Fibroblast of villous mesenchyme (primary cell): ENCODE measurements at places on chromosomes 1 and 21.

DNA sequence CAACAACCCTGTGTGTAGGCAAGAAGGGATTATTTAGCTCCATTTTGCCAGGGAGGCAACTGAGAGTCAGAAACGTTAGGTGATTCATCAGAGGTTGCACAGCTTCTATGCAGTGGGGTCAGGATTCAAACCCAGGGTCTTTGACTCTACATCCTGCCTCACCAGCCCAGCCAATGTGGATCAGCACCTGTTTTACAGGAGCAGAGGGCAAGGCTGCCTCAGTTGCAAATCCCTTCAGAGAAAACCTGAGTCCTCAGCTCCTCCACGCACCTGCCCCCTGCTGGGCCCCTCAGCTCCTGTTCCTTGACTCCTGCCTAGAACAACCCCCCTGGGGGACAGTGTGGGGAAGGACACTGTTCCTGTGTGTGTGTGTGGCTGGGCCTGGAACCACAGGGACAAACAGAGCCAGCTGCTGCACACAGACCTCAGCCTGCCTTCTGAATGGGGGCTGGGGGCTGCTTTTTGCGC, 61.6 kb downstream of the LRRN2 start:
- no peak for DNase-seq

DNA sequence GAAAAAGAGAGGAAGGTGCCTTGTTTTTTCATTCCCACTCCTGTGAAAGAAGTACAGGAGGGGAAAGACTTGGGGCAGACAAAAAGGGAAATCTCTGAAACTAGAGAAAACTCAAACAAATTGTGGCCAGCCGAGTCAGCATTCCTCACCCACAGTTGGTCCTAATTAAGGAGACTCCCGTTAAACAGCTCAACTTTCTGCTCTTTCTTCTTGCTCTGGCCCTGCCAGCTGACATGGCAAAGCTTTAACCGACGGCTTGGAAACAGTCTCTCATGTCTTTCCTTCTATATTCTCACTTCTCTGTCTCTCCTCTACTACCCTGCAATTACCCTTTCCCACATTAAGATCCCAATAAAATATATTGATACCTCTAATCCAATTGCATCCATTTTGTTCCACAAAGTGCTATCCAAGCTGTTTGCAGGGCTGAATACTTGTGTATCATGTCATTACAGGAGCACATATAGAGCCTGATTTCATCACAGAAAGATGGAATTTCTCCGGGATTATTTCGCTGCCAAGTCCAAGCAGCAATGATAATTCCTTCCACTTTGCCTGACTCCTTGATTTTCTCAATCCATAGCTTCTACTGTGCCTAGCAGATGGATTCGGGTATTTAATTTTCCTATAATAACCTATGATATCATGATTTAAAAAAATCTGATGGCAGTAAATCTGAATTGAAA, 65.4 kb upstream of the IPO9 start:
- peak; percentile 70 for DNase-seq

GRCh38 chr1:170620164-170620563, 43.8 kb upstream of the PRRX1 start:
- DNase-seq, result no peak

DNA sequence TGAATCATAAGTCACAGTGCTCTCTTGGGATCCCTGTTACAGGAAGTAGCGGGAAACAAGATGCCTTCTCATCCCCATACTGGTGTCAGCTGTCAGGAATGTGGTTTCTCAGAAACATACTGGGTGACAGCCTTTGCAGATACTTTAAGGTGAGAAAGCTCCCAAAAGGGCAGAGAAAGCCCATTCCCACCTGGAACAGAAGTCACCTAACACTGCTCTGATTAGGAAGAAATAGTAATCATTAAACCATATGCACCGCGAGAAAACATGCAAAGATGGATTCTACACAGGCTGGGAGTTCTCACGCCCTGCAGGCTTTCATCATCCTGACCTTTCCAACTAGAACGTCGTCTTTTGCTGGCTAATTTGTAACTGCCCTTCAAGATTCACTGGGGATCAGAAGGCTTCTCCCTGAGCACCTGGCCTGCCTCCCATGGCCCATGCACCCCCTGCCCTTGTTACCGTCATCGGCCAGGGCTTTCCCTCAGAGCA, 46.2 kb upstream of the SLC44A3 start:
- peak; percentile 85 for DNase-seq

DNA sequence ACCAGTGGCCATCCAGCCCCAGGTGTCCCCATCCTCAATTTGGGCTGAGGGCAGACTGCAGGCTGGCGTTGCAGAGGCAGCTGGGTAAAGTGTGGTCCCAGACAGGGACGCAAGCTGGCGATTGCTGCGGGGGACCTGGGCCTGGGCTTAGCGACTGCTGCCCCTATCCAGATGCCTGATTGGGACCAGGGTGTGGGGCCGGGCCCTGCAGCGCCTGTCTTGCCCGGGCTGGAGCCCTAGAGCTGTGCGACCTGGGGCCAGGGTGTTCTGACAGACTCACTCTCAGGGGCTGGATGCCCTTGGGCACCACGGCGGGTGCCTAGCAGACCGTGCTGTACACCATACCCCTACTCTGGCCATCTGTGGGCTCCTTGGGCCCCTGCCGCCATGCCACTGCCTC, 16.2 kb upstream of the FAAP20 start:
- no peak for DNase-seq

GRCh38 chr1:28266920-28267322, 7.6 kb downstream of the SESN2 start:
- no peak for DNase-seq

DNA sequence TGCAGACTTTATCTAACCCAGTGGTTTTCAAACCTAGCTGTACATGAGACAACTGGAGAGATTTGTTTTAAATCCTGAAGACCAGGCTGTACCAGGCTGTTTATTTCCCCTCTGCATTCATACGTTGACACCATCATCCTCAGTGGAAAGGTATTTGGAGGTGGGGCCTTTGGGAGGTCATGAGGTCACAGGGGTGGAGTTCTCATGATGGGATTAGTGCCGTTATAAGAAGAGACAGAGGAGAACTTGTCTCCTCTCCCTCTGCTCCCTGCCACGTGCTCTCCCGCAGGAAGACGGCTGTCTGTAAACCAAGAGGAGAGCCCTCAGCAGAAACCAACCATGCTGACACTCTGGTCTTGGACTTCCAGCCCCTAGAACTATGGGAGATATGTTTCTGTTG, 165.4 kb downstream of the ADSS2 start:
- DNase-seq, result no peak

GRCh38 chr1:200906491-200906890, 11.8 kb downstream of the INAVA start:
- no peak for DNase-seq

- DNase-seq, result no peak
Measured at GRCh38 chr1:2018217-2019171, 651 bp upstream of the GABRD start.

DNA sequence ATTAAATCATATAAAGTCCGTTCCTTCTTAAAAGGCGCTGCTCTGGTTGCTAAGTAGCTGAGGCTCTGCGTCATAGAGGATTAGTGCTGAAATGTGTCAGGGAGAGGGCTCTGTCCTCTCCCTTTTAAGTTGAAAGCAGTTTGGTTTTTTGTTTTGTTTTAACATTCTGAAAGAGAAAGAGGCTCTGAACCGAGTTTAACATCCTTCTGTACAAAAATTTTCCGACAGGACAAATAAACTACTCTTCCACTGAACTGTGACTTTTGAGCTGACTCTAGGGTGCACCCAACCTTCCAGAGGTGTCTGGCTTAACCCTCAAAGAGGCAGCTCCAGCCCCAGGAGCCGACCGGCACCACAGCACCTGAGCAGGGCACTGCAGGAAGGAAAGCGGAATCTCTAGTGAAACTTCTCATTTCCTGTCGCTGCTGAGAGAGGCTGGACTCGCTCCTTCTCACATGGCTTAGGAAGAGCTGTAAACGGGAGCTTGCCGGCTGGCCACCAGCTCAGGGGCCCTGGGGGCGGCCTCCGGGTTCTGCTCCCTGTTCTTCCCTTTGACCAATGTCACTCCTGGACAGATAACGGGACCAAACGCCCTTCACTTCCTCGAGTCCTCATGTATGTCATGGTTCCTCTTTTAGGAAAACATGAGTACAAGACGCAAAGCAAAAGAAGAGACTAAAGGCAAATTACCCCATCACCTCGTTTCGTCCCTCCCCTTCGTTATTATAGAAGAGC, 1.2 kb downstream of the VAV3 start:
- peak; percentile 48 for DNase-seq

- DNase-seq, result no peak
Measured at GRCh38 chr1:153380711-153381110, 5.3 kb upstream of the S100A12 start.

DNA sequence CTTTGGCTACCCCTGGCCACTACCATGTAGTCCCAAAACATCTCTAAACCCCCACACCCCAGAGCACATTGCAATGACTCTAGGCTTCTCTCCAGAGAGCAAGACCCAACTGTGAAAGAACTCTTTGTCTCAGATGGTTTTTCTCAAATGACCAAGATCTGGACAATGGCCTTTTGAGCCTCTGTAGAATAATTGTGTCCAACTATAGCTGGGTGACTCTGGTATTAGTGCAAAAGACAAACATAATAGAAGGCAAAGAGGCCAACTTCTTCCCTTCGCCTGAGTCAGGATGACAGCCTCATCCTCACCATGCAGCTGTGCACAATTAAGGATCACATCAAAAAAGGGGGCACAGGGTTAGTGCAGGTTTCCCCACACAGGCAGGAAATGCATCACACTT, 139.6 kb downstream of the BRINP2 start:
- DNase-seq, result no peak

- DNase-seq, result no peak
Measured at GRCh38 chr1:34746785-34747637, 7.8 kb upstream of the GJB5 start.

GRCh38 chr21:46084709-46085108, 13.2 kb upstream of the COL6A2 start:
- no peak for DNase-seq

DNA sequence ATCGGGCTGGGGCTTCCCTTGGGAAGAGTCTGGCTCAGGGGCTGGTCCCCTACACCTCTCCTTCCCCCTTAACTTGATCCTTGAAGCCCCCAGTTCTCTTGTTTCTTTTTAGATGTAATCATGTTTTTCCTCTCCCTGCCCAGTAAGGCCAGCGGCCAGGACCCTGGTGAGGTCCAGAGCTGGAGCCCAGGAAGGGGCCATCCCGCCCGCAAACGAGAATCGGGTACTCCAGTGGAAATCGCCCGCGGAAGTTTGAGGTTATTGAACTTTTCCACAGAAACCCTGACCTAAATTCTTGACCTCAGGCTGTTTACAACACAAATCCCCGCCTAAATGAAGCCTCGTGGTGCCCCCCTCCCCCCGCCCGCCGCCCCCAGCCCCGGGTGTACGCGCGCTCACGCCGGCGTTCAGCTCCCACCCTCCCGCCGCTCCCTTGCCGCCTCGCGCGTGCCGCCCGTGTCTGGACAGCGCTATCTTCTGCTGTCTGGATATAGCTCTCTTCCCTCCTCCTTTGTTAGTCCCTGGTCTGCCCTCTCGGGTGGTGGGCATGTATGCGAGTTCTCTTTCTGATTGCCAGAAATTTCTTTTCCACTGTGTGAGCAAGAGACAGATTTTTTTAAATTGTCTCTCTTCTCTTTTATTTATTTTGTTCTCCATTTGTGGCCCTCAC, 165.9 kb upstream of the CACNA1E start:
- no peak for DNase-seq

DNA sequence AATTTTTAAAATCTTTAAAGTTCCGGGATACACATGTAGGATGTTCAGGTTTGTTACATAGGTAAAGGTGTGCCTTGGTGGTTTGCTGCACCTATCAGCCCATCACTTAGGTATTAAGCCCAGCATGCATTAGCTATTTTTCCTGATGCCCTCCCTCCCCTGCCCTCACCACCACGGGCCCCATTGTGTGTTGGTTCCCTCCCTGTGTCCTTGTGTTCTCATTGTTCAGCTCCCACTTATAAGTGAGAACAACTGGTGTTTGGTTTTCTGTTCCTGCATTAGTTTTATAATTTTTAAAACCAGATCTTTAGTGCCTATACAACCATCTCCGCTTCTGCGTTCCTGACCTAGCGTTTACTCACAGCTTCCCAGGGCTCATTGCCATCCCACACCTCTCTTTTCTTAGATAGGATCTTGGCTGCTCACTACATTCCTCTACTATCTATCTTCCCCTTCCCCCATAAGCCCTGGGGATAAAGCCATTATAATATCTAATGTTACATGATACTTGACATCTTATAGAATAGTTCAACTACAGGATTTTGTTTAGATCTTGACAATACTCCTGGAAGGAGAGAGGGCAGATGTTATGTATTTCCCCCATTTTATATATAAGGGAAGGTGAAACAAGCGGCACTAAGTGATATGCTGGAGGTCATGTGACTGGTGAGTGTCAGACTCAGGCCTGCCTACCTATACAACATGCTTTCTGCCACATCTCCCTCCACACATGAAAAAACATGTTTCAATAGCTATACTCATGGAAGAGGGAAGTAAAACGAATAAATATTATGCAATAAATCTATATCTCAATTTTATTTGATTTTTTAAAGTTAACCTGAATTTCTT, 52.3 kb upstream of the DNAJC6 start:
- DNase-seq, result no peak

DNA sequence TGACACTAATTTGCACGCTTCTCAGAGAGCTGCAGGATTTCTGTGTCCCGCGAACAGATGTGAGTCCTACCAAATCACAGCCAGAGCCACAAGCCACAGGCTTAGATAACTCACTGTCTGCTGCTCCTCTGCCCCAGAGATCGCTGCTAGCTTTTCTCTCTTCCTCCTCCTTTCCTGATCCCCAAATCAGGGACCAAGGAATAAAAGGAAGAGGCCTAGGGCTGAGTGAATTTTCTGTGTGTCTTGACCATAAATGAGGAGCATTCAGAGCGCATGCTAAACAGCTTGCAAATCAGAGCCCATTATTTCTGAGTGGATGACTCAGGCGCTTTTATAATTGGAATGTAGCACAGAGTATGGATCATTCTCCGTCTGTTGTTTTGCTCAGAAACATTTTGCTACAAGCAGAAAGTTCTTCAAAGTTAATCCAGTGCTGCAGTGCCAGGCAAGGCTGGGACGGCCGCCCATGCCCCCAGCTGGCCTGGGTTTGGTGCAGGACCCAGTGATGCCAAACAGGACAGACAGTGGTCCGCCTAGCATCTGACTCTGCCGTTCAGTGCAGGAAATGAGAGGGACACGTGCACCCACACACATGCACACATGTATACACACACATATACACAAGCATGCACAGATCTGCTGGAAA, 38.2 kb downstream of the KCNAB2 start:
- peak; percentile 3 for DNase-seq

GRCh38 chr1:116231752-116232151, 120.6 kb downstream of the MAB21L3 start:
- DNase-seq, result no peak

- no peak for DNase-seq
Measured at GRCh38 chr1:12085643-12086260, 22.6 kb downstream of the TNFRSF8 start.

DNA sequence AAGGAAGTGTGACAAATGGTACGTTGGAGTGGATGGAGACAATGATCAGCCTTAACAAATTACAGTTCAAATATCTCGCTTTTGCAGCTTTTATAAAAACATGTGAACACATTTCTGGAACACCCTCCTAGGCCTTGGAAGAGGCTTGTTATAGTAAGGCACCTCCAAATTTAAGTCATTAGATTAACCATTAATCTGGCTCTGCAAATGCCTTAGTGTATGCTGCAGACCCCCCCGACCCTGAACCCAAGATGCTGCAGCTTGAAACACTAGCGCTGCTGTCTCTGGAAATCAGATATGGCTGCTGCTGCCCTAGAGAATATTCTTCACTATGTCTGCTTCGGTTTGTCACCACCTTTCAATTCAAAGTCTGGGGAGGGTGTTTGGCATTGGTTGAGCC, 196.4 kb downstream of the MIS18A start:
- DNase-seq, result no peak
